ENCODE measurements at places on chromosomes 5 and 9.

DNA sequence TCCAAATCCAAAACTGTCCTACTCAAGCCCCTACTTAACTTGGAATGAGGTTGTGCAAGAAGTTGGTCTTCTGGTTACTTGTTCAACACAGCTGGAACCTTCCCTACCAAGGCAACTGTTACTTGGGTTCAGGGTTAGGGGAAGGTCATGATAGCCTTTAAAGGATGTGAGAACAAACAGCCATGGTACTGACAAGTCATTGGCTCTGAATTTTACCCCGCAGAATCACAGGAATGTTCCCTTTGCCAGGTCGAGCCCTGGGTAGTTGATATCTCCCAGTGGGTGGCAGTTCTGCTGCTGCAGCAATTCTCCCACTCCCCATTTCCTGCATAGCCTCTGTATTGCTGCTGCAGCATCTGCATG lies 396.1 kb upstream of the MPDZ start:
- no peak for DNase-seq

DNA sequence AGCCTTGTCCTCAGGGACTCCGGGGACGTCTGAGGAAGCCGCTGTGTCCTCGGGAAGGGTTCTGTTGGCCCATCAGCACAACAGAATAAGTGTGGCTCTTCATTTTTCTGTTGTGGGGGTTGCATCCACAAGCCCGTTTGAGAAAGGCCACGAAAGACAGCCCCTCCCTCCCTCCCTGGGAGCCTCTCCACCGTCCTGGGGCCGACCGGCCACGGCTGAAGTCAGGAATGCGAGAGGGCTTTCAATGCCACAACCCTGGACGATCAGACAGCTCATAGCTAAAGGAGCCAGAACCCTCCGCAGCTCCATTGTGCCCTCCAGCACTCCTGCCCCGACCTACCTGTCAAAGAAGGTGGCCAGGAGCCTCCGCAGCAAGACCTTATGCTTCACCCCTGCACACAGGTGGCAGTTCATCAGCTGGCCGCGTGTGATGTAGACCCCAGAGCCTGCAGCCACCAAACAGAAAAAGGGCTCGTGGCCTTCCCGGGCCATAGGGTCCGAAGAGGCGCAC lies 52.4 kb upstream of the UBAC1 start:
- DNase-seq, result no peak

GRCh38 chr9:16870596-16871335 lies at the start of gene BNC2:
Gene BNC2 (minus strand): TSS chr9:16870670. CDS start chr9:16870648, 22 bp downstream.
- peak; percentile 53 for DNase-seq

- DNase-seq, result no peak
These were observed 183.7 kb downstream of the SAXO1 start for GRCh38 chr9:18849270-18849669.

DNA sequence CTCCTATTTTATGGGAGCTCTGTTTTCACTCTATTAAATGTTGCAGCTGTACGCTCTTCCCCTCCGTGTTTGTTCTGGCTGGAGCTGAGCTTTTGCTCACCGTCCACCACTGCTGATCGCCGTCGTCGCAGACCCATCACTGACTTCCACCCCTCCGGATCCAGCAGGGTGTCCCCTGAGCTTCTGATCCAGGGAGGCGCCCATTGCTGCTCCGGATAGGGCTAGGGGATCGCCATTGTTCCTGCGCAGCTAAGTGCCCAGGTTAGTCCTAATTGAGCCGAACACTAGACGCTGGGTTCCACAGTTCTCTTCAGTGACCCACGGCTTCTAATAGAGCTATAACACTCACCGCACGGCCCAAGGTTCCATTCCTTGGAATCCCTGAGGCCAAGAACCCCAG lies 96.2 kb upstream of the PRDM9 start:
- no peak for DNase-seq

- DNase-seq, result no peak
These were observed 96.8 kb downstream of the ZNF608 start for GRCh38 chr5:124649491-124650146.
